ENCODE measurements at places on chromosomes 1 and 21.

DNA sequence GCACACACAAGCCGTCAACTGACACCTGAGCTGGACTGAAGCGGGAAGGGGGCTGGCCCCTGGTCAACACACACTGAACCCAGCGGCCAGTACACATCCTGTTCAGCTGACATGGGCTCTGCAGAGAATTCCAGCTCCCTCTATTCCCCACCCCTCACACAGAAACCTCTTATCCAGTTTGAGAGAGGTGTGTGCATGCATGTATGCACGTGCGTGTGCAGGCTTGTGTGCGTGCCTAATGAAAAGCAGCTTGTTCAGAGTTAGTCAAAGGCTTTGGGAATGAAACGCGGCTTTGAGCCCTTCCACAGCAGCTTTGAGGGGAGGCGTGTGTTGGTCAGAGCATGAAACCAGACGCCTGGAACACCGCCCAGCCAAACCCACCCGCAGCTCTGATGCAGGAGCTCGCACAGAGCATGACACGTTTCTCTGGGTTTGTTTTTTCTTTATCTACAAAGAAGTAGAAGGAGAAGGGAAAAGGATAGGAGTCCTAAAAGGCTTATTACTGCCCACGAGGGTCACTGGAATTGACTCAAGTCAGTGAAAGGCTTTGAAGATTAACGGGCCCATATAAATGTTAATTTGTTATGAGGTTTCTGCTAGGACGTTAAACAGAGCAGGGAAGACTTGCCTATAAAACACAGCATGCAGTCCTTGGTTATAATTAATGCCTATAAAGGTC, 184.2 kb downstream of the ETS2 start:
- no peak for DNase-seq

DNA sequence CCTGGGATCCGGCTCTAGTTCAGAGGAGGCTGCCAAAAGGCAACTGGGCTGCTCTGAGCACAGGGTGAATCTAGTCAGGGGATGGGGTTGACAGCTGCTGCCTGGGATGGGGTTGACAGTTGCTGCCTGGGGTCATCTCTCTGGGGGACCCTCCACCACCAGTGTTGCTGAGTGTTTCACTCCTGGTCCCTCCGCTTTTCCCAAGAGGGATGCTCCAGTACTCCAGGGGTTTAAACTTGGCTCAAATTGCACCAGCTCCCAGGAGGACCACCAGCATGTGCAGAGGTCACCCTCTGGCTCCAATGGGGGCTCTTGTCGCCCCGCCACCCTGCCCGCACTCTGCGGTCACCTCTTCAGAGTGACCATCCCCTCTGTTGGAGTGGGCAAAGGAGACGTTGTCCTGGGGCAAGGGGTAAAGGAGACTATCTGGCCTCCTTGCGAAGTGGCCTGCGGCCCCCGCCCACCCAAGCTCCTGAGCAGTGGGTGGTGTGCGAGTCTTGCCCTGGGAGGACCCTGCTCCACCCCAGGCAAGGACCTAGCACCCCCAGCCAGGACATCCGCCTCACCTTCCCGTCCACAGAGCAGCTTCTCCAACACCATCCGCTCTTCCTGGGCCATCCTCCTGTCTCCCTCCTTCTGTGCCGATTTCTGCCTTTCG, 52.6 kb downstream of the SIK1 start:
- no peak for DNase-seq

- DNase-seq, result no peak
These were observed 6.7 kb downstream of the TAF1A start for GRCh38 chr1:222583079-222583478.

- DNase-seq, result no peak
These were observed 20.4 kb upstream of the FMOD start for GRCh38 chr1:203371288-203371687.

GRCh38 chr1:202586018-202586821, 124.0 kb downstream of the SYT2 start:
- no peak for DNase-seq

DNA sequence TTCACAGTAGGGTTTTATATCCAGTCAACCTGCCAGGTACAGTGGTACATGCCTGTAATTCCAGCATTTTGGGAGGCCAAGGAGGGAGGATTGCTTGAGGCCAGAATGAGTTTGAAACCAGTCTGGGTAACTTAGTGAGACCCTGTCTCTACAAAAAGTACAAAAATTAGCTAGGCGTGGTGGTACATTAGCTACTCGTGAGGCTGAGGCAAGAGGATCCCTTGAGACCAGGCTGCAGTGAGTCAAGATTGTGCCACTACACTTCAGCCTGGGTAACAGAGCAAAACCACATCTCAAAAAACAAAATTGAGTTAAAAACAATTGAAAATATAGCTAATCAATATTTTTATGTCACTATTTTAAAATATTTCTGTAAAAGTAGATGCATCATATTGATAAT, 33.2 kb downstream of the DDI2 start:
- no peak for DNase-seq

DNA sequence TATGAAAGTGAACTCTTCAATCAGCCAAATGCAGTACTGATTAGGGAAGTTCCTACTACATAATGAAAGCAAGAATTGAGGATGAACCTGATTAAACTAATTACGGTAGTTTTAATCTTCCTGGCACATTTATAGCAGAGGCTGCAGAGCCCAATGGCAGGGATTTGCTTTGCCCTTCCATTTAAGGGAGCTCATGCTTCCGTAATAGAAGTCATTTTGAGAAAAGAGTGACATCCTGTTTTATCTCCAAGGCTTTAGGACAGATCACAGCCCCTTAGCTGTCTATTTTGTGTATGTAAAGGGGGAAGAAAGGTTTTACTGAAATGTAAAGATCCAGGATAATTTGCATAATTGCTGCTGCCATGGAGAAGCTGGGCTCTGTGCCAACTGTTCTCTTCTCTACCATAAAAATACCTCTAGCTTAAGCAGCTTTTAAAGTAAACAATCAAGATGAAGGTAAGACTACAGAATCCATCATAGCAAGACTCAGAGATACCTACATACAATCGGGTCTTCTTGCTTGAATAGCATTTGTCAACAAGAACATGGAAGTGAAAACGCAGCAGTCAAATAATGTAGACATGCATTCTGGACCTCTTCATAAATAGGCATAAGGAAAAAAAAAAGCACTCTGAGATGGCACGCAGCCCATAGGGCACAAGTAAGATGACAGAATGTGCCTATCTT, 62.5 kb downstream of the ASH1L start:
- DNase-seq, result no peak

GRCh38 chr1:153509729-153510354, 25.9 kb downstream of the S100A6 start:
- DNase-seq, result peak; percentile 52

GRCh38 chr1:18018366-18018765, 89.2 kb upstream of the IGSF21 start:
- DNase-seq, result no peak

DNA sequence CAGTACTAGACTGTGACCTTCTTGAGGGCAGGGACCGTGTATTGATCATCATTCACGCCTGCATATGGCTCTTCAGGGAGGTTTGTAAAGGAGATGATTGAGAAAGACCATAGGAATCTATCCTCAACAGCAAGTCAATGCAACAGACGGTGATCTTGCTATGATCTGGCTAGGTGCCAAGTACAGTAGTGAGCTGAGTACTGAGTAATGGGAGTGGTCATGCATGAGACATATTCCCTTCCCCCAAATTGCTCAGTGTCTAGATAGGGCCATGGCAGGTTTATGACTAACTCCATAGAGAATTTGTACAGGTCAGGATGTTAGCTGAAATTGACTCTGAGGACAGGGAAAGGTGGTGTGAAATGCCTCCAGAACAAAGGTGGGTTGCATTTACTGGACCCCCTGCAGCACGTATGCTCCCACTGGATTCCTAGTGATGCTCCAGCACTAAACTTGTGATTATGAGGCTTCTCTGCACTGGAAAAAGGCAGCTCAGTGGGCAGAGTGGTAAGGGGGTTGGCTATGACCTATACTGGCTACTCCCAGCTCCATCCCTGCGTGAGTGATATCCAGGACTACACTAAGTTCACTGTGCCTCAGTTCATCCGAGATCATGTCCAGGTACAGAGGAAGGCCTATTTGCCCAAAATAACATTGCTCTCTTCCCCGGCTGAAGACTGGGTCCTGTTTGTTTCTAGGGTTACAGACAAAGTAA, 37.2 kb downstream of the KCNJ6 start:
- no peak for DNase-seq

GRCh38 chr1:220914283-220915116, 35.3 kb downstream of the HLX start:
- no peak for DNase-seq

DNA sequence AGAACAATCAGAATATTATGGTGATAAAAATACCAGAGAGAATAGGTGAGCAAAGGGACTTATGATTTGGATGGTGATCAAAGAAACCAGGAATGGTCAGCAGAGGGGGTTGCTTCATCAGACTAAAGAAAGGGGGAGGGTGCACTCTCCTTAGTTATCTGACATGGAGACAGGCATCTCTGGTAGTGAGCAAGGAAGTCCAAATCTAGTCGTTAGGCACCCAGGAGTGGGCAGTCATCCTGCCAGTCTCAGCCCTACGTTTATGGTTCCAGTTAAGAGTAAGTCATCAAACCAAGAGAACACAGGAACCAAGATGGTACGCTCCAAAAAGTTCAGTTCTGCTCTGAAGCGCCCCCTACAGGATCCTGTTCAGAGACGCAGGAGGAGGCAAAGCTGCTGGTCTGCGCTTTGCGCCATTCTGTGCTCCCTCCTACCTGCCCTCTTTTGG, 28.6 kb downstream of the EBNA1BP2 start:
- no peak for DNase-seq

GRCh38 chr1:85606414-85606800, 25.8 kb downstream of the CCN1 start:
- no peak for DNase-seq

- no peak for DNase-seq
These were observed 378.6 kb downstream of the RPS6KC1 start for GRCh38 chr1:213429642-213430041.

DNA sequence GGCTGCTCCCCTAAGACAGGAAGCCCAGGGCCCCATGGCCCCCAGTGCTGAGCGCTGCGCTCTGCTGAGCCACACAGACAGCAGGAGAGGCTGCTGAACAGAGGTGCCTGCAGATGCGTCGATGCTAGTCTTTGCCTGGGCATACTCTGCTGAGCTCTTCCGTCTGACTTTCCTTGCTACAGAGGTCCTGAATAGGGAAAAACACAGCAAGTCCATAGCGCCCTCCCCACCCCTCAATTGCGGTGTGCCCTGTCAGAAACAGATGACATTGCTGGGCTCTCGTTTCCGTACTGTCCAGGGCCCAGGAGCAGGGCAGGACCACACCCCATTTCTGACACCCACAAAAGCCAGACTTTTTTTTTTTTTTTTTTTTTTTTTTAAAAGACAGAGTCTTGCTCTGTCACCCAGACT, 252.5 kb downstream of the SDCCAG8 start:
- DNase-seq, result no peak

GRCh38 chr1:35845766-35846165, 37.2 kb upstream of the AGO1 start:
- DNase-seq, result no peak

DNA sequence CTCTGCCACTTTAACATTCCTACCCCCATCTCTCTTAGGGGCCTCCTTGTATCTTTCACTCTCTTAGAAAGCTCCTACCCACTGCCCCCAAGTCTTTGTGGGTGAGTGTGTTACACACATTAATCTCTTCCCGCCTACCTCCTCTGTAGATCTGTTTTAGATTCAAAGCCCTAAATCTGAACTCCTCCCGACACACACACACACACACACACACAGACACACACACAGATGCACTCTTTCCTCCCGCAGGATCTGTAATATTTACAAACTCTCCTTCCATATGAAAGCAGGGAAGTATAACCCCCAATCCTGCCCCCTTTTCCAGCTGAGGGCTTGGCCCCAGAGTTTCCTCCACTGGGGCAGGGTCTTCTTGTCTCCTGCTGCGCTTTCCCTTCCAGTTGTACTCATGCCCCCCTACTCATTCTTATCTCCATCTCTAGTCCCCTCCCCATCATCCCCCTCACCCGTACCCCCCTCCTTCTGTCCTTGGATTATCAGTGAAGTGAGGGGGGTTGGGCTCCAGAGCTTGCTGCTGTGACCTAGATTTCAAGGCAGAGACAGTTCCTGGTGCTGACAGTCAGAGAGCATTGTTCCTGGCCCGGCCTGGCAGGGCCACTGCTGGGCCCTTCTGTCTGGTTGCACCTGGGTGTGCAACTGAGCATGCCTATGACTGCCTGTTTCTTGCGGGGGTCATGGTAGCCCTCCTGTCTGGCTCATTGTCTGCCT, 4.3 kb downstream of the PEA15 start:
- no peak for DNase-seq

DNA sequence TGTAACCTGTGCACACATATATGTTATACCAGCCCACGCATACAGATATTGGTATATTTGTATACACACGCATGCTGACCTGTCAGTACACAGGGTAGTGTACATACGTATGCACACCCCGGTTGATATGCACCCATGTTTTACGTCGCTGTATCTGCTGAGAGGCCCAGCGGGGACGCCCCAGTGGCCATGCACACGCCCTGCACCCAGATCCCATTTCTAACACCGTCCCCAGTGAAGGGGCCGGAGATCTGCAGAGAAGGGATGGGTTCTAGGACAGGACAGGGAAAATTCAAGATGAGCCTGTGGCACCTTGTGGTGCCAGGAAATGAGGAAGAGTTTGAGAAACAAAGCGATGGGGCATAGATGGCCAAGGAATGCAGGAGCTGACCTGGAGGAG, 57.2 kb upstream of the TTC34 start:
- no peak for DNase-seq

DNA sequence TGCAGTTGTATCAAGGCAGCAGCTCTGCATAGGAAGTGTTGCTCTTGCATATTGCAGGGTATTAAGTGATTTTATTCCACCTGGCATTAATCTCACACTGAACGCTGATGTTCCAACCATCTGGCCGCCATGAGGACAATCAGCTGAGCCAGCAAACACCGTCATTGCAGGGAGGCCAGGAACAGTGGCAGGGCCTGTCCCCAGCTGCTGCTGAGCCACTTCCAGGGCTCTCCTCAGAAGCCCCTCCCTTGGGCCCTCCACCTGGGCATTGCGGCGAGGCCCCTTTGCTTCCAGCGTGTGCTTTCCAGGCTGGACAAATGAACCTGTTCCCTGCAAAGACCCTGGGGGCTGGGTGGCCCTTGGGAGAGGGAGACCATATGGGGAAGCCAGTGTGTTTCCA, 171.6 kb upstream of the C1orf174 start:
- no peak for DNase-seq

- DNase-seq, result no peak
These were observed 24.8 kb downstream of the MARK1 start for GRCh38 chr1:220552672-220553260.

All from T-helper 9 cell (primary cell).